ENCODE measurements at places on chromosomes 7 and 10.

GRCh38 chr10:50432211-50433009 lies 181.1 kb upstream of the ASAH2 start:
- no peak for DNase-seq

DNA sequence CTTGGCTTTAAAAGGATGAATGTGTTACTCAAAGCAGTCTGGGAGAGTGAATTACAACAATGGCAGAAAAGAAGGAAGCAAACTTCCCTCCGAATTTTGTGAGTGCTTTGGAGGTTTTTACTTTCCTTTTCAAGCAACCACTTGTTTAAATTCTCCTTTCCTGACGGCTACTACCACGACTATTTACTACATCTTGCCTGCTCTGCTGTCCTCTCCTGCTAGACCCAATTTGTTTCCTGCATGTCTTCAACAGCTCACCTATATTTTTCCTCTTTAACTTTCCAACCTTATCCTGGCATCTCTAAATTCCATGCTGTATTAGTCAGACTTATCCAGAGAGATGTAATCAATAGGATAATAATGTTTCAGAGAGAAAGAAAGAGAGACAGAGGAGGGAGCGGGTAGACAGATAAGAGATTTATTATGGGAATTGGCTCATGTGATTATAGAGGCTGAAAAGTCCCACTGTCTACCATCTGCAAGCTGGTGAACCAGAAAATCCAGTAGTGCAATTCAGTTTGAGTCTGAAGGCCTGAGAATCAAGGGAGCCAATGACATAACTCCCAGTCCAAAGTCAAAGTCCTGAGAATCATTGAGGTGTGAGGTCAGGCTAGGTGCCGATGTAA lies 42.8 kb upstream of the SLC13A1 start:
- DNase-seq: no peak

DNA sequence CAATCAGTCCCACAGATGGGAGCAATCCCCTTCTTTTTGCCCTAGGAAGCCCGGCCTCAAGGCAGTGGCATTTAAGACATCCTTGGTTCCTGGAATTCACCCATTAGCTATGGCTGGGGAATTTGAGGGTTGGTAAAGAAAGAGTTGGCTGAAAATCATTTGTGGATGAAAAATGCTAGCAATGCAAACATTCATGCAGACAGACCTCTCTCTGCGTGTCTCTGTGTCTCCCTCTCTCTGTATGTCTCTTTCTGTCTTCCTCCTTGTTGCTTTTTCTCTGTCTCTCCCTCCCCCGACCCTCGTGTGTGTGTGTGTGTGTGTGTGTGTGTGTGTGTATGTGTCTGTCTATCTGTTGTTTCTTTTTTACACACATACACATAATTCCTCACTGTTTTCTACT lies 19.4 kb downstream of the LDB3 start:
- DNase-seq: no peak

DNA sequence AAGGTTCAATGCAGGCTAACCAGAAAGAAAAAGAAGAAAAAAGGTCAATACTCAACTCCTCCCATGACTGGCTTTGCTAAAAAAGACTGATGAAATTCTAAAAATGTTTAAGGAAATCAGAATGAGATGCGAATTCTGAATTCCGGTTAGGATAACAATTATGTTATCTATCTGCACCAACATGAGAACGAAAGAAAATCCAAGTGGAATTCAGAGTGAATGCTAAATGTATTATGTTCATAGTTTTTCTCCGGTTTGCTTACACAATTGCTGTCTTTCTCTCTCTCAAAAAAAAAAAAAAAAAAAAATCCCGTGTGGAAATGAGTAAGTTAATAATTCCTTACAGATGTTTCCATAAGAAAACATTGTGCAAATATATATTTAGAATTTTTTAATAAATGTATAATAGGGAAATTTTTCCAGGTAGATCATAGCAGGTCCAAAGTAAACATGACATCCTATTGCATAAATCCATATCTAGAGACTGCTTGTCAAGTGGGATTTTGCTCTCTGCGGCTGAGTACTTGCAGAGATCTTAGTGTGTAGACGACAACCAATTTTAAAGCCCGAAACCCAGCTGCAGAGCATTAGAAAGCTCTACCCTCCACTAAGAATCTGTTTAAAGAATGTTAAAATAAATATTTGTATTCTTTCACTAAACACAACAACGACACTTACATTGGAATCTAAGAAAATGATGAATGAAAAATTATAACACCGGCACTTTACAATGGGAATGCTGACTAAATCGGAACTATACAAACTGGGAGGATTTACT lies 104.0 kb downstream of the JAZF1 start:
- no peak for DNase-seq

- no peak for DNase-seq
Measured at GRCh38 chr10:132829403-132829802, 43.5 kb upstream of the NKX6-2 start.

DNA sequence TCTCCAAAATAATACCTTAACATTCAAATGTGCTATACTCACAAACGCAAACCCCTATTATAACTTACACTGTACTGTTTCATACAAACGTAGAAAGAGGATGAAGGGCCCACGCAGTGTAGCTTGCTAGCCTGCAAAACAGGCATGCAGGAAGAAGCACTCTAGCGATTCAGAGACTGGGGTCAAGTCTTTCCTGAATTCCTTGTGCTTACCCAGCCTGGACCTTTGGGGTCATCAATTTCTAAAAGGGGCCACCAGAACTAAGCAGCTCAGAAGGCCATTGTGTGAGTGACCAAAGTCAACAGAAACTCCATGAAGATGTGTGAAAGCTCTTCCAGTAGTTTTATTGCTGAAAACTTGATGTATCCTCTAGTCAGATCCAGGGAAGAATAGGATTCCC lies 111.9 kb downstream of the SVIL start:
- no peak for DNase-seq

- DNase-seq: no peak
Measured at GRCh38 chr10:78752708-78753107, 316.1 kb upstream of the ZMIZ1 start.

GRCh38 chr10:93081318-93081717 lies 7.6 kb downstream of the CYP26A1 start:
- no peak for DNase-seq

- DNase-seq: no peak
Measured at GRCh38 chr10:59372543-59372942, 10.2 kb upstream of the FAM13C start.

- no peak for DNase-seq
Measured at GRCh38 chr7:157297185-157297584, 39.6 kb upstream of the DNAJB6 start.

DNA sequence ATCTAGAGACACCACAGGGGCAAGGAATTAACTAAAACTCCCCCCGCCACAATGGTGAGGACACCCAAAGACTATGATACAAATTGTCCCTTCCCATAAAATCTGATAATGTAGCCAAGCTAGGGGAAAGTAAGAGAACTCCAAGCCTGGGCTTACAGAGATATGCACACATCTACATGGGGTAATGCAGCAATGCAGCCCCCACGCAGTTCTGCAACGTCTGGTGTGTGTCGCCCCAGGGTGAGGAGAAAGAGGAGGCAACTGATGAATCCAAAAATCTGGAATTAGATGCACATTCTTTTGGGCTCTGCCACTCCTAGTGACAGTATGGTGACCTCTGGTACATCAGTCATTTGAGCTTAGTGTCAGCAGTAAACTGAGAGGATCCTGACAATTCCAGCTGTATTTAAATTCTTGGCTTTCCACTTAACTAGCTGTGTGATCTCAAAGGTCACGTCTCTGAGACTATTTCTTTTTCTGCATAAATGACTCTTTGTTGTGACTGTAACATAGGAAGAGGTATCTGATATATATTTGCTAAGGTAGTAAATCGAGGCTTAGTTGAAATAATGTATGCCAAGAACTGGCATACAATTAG lies 51.5 kb downstream of the PIP4K2A start:
- peak; percentile 68 for DNase-seq

- DNase-seq: no peak
Measured at GRCh38 chr10:7610651-7611389, 55.9 kb downstream of the ITIH5 start.

DNA sequence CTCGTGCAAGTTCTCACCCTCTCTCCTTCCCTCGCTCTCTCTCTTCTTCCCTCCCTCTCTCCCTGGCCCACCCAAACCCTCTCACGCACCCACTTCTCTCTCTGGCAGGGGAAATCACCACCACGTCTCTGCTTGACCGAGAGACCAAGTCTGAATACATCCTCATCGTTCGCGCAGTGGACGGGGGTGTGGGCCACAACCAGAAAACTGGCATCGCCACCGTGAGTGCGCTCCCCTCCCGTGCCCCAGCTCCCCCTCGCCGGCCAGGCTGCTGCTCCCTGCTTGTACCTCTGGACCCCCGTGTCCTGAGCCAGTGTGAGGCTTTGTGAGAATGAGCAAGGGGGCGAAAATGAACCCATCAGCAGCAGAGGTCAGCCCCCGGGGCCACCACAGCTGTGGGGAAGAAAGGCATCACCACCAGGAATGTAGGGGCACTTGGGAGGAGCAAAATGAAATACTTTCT lies 25.5 kb downstream of the C10orf105 start:
- no peak for DNase-seq

DNA sequence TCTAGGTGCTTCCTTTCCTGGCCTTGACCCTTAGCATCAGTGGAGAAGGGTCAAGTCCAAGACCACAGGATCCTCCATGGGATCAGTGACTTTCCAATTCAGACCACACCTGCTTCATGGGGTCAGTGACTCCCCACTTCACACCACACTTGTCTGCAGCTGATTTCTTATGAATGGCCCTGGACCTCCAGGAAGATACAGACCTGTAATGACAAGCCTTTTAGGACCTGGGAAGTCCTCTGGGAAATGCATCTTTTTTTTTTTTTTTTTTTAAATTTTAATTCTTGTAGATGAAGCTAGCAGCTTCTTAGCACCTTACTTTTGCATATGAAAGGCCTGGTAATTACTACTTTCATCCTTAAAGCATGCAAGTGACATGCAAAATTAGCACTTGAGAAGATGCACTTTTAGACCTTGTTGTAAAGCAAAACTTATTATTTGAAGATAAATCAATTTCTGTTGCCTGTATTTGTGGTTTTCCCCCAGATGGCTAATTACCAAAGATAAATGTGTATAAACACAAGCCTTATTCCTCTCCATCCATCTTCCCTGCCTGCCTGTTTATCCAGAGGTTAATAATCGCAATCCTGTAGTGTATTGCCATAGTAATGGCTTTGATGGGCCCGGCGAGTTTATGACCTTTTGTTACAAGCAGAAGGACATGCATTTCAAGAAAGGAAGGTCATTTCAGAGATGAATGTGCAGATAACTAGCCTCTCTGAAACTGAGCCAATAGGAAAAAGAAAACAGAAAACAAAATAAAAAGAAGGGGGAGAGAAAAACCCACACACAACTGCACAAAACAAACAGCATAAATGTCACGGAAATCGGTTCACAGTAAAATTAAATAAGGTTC lies 1018.7 kb downstream of the TYW1 start:
- no peak for DNase-seq

GRCh38 chr10:91080776-91081175 lies 139.7 kb upstream of the PCGF5 start:
- DNase-seq: no peak

GRCh38 chr7:140697447-140698143 lies 1.1 kb downstream of the NDUFB2 start:
- no peak for DNase-seq

DNA sequence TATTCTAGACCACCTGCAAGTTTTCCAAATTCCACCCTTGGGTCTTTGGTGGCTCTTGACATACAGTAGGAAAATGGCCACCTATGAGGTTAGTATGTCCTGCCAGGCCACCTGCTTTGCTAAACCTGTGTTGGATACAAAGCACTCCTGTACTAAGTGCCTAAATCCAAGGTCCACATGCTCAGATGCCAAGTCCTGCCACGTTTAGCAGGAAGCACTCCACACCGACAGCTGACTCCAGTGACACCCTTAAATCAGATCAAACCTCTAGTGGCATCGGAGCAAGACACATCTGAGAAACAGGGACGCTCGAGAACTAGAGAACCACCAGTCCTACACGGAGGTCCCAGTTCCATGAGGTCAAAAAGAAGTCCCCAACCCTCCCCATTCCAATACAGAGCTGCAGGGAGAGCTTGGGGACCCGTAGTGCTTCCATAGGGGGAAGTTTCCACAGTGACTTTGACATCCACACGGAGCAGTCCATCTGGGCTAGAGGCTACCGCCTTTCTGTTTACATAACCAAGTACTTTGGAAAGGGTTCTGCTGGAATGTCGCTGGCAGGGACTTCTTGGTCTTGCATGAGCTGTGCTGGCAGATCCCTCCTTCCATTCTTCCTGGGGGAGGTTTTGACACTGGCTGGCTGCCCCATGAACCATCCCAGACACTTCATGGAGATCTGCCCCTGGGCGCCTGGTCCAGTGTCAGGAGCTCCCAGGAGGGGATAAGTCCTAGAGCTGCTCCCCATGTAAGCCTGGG lies 290.6 kb downstream of the PRPF18 start:
- DNase-seq: peak; percentile 5

- no peak for DNase-seq
Measured at GRCh38 chr10:7786430-7786829, 1.4 kb downstream of the KIN start.

- DNase-seq: no peak
Measured at GRCh38 chr7:16144361-16144760, 277.0 kb downstream of the CRPPA start.

DNA sequence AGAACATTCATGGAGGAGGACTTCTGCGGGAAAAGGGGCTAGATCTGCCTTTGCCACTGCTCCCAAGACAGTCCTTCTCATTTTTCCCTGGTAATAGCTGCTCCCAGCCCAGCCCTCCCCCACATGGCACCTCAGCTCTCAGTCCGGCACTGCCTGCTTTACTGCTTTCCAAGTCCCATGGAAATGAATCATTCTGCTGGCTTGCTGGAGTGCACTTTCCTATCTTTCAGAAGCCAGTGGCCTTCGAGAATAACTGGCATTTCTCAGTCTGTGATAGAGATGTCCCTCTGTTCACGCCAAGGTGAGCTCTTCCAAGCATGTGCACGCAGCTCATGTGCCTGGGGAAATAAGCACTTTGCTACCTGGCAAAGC lies 61.4 kb downstream of the SYPL1 start:
- DNase-seq: no peak

- no peak for DNase-seq
Measured at GRCh38 chr7:49797987-49798660, 24.7 kb downstream of the VWC2 start.

GRCh38 chr10:16776896-16777295 lies 40.3 kb downstream of the RSU1 start:
- DNase-seq: no peak

- DNase-seq: no peak
Measured at GRCh38 chr7:121042899-121043298, 54.4 kb downstream of the CPED1 start.

DNA sequence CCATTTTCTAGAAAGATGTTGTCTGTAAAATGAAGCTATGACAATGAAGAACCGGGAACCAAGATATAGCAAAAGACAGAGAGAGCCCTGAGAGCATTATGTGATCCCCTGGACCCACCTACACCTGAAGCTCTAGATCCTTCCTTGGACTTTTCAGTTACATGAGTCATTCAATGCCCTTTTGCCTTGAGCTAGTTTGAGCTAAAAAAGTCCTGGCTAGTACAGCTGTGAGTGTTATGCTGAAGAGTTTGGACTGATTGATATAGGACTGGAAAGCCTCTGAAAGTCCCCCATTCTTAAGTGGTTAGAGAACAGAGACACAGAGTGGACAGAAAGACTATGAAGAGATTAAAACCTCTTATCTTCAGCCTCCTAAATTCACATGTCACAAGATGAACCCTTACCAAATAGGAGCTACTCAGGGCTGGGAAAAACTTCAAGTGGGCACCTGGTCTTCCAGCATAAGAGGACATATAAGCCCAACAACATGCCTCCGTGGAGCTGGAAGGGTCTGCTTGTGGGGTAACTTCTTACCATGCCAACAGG lies 386.8 kb upstream of the NFE2L3 start:
- no peak for DNase-seq

GRCh38 chr10:123145542-123146012 lies 2.4 kb upstream of the HMX2 start:
- DNase-seq: no peak

GRCh38 chr10:76126607-76127527 lies 695.4 kb downstream of the LRMDA start:
- no peak for DNase-seq

All from HepG2 (cell line).